ENCODE measurements at places on chromosomes 6 and 20.

DNA sequence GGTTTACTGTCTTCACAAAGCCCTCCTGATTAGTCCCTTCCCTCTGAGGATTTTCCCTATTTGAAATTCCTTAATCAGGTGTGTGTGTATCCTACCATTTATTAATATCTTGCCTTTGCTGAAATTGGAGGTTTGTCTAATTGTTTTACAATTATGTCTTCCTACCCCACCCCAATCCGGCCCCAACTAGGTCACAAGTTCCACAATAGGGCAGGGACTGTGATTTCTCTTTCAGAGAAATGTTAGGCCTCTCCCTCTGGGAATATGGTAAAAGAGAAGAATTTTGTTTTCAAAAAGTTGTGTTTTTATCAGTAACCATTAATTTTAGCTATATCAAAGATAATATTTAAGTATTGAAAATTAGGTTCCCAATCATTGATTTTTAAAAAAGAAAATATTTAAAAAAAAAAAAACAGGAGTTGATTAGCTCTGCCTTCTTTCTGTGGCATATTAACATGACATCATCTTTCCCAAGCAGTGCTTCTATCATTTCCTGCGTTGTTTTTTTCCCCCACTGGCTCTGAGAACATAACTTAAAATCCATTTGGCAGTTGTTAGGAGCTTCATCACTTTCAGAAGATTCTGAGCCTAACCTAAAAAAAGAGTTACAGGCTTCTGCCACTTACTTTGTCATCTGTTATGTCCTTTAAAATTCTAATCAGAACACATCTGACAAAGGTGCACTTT is 36.1 kb downstream of the BLOC1S5 start:
- DNase-seq, result no peak

DNA sequence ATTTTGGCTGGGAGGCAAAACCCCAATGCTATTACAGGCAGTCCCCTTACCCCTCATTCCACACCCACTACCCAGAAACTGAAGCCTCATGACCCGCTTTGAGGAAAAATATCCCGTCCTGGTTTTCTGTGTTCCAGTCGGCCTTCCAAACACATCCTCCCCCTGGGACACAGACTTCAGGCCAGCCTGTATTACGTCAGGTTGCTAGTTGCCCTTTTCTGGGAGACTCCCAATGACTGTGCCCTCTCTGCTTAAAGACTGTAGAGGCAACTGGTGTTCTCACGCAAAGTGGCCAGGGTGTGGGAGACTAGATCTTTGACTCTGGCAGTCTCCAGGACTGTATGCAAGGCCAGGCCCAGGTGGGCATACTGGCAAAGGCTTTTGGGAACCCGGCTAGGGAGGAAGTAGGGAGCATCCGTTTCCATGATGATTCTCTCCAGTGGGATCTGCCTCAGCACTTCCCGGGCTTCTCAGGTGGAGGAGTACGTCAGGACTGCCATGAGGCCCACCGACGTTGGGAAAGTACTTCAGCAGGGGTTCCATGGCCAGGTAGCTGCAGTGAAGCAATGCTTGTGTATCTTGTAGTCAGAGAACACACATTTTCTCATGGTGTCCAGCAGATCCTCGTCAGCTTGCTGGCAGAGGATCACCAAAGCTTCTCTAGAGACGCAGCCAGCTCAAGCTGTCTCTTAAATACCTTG is 34.9 kb downstream of the DYNLT1 start:
- DNase-seq, result no peak

DNA sequence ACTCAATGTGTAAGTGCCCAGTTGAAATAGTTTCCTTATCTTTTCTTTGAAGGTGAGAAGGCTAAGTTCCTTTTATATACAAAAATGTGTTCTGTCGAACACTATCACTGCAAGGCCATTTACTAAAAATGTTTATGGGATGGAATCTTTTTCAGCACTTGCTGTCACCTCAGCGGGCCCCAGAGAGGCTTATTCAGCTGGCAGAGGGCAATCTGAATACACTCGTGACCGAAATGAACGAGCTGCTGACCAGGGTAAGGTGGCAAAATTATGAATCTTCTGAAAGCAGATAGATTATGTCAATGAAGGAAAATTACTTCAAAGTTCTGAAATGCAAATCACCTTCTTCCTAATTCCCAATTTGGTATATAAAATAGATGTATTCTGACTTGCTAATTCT is 340.2 kb downstream of the ARHGAP18 start:
- no peak for DNase-seq

DNA sequence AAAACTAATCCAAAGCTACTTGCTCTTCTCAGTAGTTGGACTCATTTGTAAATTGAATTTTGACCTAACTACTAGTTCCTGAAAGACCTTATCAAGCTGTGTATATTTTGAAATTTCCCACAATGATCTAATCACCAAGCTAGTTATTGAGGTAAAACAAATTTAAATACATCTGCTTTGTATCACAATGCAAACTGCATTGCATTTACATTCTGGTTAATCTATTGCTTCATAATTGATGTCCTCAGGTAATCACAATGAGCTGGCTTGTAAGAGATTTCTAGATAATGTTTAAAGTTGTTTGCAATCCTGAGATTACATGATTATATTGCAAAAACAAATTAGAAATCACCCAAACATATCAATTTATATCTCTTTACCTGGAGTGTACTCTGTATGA is 848.8 kb downstream of the HACE1 start:
- DNase-seq, result no peak

- no peak for DNase-seq
Measured at GRCh38 chr20:45779011-45779915, 12.4 kb downstream of the WFDC3 start.

DNA sequence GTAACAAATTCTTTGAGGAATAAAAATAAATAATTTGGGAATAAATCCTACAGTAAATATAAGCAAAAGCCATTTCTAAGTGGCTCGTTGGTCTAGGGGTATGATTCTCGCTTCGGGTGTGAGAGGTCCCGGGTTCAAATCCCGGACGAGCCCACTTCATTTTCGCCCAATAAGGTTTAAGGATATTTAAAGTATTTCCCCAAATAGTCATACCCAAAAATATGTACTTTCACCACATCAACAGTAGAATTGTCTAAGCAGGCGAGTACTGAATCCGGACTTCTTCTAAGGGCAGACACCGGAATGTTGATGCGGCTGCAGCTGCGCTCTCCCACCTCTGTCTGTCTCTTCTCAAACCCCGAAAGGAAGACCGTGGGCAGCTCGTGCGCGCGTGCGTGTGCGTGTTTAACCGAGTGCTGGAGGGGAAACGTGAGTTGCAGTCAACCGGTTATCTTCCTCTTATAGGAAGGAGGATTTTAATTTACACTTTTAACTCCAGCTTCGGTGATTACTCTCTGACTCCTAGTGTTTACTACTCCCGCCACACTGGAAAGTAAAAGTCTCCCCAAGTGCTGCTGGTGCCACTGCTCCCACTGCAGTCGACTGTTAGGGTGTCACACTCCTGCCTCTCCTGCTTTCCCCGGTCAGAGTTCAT is 155.7 kb upstream of the PRSS16 start:
- peak; percentile 84 for DNase-seq

DNA sequence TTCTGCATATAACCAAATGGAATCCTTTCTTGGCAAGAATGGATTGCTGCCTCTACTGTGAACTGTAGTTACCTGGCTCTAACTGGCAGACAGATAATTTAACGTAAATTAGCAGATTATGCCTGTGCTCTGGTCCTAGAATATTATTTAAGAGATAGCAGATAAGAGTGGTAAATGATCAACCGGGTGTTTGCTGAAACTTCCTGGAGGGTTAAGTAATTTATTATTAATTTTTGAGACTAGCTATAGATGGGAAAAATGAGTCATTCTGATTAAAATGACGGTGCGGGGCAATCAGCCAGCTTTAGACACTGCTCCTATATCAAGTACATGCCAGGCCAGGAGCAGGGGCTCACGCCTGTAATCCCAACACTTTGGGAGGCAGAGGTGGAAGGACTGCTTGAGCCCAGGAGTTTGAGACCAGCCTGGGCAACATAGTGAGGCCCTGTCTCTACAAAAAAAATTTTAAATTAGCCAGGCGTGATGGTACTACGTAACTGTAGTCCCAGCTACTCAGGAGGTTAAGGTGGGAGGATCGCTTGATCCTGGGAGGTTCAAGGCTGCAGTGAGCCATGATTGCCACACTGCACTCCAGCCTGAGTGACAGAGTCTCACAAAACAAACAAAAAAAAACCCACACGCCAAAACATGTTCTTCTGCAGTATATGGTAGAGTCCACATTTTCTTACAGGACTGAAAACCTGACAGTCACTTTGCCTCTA is 22.6 kb downstream of the B4GALT5 start:
- peak; percentile 20 for DNase-seq

DNA sequence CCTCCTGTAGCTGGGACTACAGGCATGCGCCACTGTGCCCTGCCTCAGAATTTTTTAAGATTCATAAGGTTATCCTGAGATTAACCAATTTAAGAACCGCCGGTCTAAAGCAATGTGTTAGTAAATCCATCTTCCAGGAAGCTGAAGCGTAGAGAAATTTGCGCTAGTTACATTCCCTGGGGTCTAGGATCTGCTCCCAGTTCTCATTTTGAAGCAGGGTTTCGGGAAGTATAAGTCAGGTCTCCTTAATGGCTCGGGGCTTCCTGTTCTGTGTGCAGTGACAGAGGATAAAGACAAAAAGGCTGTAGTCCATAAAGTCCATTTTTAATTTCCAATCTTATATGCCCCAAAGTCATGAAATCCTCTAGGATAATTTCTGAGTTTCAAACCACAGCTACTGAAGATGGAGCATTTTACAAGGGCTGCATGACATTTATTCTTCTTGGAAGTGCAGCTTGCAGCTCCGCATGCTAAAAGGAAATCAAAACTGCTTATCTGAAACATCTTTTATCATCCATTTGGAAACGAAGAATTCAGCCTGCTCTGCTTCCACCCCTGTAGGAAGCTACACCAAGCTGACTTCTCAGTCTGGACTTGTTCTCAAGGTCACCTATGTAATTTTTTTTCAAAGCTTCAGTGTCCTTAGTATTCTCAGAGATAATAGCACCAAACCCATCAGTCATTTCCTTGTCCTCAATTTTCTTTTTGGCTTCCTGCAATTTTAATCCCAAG is 326.1 kb downstream of the PRL start:
- peak; percentile 64 for DNase-seq
